ENCODE measurements at places on chromosomes 5 and 9.

DNA sequence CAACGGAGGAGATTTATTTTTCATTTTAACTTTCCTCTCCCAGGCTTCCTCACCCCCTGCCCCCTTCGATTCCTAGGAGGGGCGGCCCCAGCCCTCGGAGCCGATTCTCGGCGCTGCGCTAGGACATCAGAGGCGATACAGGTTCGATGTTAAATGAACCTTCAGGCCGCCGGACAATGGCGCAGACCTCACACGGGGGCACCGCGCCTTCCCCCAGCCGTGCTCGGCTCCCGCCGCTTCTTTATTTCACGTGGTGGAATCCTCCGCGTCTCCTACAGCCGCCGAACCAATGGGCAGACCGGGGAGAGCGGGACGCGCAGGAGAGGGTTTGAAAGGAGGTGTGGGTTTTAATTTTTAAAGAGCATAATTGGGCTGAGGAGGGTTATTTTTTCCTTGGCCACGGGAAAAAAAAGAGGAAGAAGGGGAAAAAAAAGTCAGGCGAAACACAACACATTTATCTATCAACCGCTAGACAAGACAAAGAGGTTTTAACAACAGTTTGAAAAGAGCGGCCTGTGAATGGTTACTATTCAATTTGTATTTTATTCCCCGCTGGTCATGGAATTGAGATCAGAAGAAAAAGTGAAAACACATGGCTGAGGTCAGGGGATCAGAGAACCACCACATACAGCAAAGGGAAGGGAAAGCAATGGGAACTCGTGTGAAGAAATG lies 126.8 kb downstream of the TMEM174 start:
- DNase-seq: no peak

DNA sequence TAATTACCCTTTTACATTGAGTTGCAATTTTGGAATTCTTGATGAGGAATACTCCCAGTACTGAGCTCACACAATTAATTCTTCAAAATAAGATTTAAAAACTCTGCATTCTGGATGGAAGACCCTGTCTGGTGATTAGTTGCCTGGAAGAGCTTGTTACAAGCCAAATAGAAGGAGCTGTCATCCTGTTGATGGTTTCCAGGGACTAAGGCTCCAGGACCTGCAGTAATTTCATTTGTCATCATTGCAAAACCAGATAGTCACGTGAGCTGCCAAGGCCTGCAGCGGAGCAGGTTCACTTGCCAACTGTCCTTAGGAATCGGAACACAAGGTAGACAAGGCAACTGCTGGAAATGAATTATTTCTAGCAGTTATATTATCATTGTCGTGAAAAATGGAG lies 597.7 kb downstream of the CCDC171 start:
- no peak for DNase-seq

DNA sequence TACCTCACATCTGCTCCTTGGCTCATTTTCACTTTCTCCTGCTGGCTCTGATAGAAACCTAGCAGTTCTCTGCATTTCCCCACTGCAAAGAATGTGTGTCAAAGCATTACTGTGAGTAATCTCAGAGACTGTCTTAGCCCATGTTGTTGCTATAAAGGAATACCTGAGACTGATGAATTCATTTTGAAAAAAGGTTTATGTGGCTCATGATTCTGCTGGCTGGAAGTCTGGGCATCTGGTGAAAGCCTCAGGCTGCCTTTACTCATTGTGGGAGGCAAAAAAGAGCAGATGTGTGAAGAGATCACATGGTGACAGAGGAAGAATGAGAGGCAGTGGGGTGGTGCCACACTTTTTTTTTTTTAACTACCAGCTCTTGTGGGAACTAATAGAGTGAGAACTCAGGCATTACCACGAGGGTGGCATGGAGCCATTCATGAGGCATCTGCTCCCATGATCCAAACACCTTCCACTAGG lies 191.6 kb upstream of the CTNND2 start:
- no peak for DNase-seq

DNA sequence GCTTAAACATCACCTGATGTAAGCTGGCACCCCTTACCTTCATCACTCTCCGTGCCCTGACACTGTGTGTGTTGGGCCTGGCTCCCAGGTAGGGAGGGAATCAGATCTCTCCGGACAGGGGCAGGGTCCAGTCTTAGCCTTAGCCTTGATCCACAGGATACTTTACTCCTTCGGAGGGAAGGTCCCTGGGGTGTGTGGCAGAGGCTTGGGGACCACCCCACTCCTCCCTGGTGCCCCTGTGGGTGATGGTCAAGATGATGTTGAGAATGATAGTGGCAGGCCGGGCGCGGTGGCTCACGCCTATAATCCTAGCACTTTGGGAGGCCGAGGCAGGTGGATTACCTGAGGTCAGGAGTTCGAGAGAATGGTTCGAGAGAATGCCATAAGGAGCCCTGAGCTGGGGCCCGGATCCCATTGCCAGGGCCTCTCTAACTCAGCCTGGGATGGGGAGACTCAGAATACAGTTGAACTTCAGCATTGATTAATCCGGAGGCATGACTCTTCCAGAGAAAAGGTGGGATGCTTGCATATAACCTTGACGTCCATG lies 269.5 kb downstream of the HSPA4 start:
- no peak for DNase-seq

DNA sequence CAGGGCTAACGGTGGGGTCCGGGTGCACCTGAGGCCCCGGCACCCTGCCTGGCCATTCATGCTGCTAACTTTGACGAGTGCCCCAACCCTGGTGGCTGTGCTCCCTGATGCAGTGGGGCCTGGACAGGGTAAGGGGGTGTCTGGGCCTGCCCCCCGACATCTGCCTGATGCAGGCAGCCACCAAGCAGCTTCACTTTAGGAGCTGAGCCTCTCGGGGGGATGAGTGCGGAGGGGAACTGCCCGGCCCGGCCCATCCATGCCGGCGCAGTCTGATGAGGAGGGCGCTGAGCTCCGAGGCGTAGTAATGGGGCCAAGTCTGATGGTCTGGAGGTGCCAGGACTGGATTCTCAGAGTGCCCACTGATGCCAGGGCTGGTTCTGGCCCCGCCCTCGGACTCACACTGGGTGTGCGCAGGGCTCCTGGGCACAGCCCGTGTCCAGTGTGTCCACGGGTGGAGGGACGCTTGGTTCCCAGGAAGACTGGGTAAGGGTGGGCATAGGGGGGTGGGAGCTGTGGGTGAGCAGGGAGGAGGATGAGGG lies 16.5 kb downstream of the DNLZ start:
- no peak for DNase-seq

DNA sequence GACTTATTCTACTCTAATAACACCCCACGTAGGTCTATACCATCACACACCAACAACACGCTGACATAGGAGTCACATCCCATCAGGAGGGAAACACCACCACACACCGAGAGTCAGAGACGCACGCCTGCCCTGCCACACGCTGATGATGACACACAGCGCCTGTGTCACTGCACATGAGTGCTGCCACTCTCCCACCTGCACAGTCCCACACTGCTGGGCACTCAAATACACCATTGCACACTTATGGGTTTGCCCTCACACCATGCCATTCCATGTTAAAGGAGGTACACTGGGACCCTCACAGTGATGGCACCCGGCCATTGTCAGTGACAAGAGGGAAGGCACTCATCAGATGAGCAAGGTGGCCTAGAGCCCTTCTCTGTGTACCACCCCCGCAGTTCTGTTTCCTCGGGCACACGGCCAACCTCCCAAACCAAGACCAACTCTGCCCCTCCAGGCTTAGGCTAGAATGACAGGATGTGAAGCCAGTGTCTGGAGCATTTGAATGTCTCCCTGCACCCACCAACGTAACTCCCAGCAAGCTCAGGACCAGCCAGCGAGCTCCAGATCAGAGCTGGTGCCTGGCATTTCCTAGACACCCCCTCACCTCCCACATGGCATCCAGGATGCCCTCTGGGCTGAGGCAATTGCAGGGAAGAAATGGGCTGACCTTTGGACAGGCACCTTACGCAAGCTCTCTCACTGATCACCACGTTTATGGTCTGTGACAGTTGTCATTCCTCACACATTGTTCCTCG lies 3.6 kb upstream of the CPLX2 start:
- DNase-seq: no peak

All from renal pelvis (tissue), 12 donors.